Tongue (tissue), 3 donors: ENCODE measurements at places on chromosomes 5 and 9. TPM values are rescaled to one million over a fixed set of nuclear protein-coding genes. Genes with fewer than 3 reads are reported as not detected.

The PCDHGA10 gene
- total RNA-seq, result 6.1 TPM

DNA sequence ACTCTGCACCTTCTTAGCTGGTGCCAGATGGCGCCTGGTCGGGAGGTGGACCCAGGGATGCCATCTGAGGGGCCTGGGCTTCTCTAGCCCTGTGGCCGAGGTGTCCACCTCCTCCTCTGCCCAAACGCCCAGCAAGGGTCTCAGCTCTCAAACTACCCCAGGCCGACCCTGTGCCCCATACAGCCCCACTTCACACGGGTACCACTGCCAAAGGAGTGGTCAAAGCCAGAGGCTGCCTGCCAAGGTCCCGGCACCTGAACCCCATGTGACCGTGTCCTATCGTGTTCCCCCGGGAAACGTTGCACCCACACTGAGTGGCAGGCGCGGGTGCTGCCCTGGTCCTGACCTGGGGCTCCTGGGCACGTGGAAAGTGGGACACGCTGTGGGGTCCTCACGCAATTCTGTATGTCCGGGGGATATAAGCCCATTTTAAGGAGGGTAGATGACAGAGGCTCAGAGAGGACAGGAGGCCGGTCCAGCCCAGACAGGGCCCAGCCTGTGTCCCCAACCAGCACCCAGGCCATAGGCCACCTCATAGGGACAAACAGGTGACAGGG, 1.9 kb downstream of the ENTPD8 start:
- no peak for DNase-seq

The FCN1 gene
- 9.3 TPM for total RNA-seq

The AQP3 gene
- 143 TPM for total RNA-seq

The SLC25A48 gene
- total RNA-seq, result 1.9 TPM

- DNase-seq, result no peak
Observed at GRCh38 chr9:131743096-131743495, 3.2 kb upstream of the RAPGEF1 start.

- DNase-seq, result no peak
Observed at GRCh38 chr5:26579712-26580111, 458.7 kb downstream of the CDH9 start.

DNA sequence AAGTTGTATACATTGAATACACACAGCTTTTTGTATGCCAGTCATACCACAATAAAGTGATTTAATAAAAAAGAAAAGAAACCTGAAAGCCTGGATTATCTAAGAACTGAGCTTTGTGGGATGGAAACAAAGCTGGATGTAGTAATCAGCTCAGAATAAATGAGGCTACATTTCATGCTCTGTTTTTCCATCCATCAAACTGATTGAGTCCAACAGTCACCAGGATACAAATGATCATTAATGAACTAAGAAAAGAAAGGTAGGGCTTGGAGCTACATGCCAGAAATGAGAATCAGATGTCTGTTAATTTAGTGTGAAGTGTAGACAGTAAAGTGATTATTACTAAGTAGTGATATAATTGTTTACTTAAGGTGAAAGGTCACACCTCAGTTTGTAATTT, 109.8 kb upstream of the TARS1 start:
- DNase-seq, result no peak

GRCh38 chr9:70470050-70471015, 55.9 kb upstream of the KLF9 start:
- DNase-seq, result no peak

- DNase-seq, result peak; percentile 87
Observed at GRCh38 chr5:76402886-76403765, at the start of gene IQGAP2. Gene IQGAP2 (plus strand): TSS chr5:76403285. CDS start chr5:76403546, 261 bp downstream.

- DNase-seq, result no peak
Observed at GRCh38 chr5:165616490-165617405, 2111.3 kb downstream of the MAT2B start.

The SPATA31C1 gene
- total RNA-seq, result 0.21 TPM

- DNase-seq, result no peak
Observed at GRCh38 chr9:119273325-119273904, 95.8 kb downstream of the BRINP1 start.

DNA sequence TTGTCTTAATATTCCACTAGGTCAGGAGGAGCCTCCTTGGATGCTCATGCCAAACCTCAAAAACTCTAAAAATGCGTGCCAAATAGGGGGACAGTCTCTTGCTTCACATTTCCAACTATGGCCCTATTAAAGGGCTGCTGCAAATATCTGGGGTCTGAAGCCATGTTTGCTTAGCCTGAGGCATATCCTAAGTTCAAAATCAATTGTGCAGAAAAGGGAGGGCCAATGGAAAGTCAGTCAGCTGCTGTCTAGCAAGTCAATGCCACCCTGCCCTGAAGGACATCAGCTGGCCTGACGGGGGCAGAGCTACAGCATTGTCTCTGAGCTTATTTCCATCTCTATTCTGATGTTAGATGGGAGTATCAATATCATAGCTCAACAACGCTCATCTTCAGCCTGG, 93.6 kb downstream of the SH3TC2 start:
- no peak for DNase-seq

- DNase-seq, result no peak
Observed at GRCh38 chr9:100575006-100575405, 2.9 kb upstream of the CAVIN4 start.

- DNase-seq, result no peak
Observed at GRCh38 chr5:150596313-150596712, 44.1 kb upstream of the SYNPO start.

- DNase-seq, result no peak
Observed at GRCh38 chr5:141319202-141319601, 1.4 kb downstream of the TAF7 start.

The SPACA9 gene
- 3.8 TPM for total RNA-seq

- peak; percentile 75 for DNase-seq
Observed at GRCh38 chr9:77575785-77576184, 72.3 kb downstream of the GNA14 start.

GRCh38 chr5:7811715-7812114, 39.2 kb downstream of the CFAP90 start:
- no peak for DNase-seq

The FOXD4L3 gene
- total RNA-seq, result not detected

- DNase-seq, result peak; percentile 52
Observed at GRCh38 chr5:90709323-90710155, 150.9 kb downstream of the ADGRV1 start.

DNA sequence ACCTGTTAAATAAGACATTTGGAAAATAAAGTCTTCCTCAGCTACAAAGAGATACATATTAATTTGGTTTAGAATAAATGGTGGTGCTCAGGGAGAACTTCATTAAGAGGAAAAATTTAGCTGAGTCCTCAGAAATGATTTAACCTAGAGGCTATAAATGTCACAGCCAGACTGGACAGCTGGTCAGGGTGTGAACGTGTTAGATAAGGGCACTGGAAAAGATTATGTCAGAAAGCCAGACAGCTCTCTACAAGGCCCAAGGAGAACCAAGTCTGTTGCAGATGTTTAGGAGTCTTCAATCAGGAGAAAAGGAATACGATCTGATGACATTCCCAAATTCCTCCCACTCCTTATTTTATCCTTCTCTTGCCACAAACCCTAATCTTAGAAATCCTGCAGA, 265.2 kb downstream of the MAT2B start:
- DNase-seq, result no peak

The CSF1R gene
- 21.6 TPM for total RNA-seq

DNA sequence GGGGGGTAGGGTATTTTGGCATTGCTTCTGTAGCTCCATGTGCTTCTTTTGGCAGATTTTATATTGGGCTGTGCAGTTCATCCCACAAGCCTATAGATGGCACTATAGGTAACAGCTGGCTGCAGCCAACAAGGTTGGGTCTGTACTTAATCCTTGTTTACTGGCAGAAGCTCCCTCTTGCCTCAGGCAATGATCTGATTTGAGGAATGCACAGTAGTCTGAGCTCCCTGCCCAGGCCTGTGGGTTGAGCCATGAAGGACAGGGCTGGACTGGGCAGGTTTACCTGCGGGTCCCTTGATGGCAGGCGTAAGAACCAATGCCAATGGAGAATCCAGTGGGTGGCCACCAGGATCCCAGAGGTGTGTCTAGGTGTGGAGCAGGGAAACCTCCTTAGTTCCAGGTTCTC, 11.7 kb upstream of the OR1J2 start:
- DNase-seq, result peak; percentile 19

The PKD2L2 gene
- total RNA-seq, result 1.9 TPM

- no peak for DNase-seq
Observed at GRCh38 chr9:113828221-113828620, 47.9 kb upstream of the ZNF618 start.

- no peak for DNase-seq
Observed at GRCh38 chr9:125982798-125983406, 235.7 kb downstream of the PBX3 start.

GRCh38 chr5:93995126-93995621, 253.8 kb upstream of the POU5F2 start:
- DNase-seq, result no peak

The CAMK4 gene
- total RNA-seq, result 8.4 TPM

GRCh38 chr5:14932902-14933469, 61.4 kb upstream of the ANKH start:
- no peak for DNase-seq

DNA sequence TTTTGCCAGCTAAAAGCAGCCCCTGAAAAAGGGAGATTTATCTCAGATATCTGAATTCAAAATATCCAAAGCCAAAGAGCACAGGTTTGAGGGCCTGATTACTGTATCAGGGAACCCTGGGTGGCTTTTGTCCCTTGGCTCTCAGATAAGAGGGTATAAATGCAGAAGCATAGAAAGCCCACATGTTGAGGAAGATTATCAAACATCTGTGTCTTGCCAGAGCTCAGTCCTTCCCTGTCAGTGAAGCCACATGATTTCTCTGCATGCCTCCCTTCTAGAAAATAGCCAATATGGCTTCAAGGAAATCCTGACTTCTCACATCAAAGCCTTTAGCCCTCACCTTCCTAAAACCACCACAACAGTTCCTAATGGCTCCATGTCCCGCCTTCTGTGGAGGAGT, 408.0 kb upstream of the DMAC1 start:
- DNase-seq, result no peak

DNA sequence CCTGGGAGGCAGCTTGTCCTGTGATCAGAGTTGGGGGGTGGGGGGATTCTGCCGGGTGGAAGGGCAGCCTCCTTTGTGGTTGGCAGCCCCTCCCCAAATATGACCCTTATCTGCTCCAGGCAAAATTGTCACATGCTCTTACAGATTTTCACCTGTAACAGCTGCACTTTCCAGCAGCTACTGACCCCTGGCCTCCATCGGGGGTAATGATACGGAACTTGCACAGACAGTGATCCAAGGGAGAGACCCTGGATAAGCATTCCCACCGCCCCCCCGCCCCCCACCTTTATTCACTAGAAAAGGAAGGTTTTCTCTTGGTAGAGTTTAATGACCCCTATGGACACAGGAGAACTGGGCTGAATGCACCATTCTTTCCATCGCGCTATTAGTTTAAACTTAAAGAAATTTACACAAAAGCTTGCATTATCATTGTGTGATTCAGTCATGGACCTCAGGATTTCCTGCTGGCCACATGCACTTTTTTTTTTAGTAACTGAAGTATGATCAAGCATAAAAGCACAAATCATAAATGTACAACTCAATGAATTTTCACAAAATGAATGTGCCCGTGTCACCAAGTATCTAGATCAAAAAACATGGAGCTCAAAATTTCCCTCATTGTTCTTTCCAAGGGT, 10.7 kb upstream of the ZBTB34 start:
- no peak for DNase-seq

- no peak for DNase-seq
Observed at GRCh38 chr9:811106-811531, 30.4 kb upstream of the DMRT1 start.

The QRFP gene
- not detected for total RNA-seq

The FBP2 gene
- total RNA-seq, result 83.0 TPM

DNA sequence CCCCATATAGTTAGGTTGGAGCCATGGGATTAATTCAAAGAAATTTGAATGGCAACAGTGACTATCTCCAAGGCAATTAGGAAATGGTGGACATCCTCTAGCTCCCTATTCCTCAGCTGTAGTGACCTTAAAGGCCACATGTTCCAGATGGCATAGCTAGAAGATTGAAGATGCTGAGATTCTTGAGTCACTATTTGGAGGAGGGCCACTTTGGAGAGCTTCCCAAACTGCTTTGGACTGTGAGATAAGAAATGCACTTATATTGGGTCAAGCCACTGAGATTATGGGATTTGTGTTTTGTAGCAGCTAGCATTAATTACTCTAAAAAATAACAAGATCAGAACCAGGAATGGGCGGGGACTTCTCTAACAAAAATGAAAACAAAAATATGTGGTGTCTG, 636.2 kb upstream of the CCNG1 start:
- no peak for DNase-seq

DNA sequence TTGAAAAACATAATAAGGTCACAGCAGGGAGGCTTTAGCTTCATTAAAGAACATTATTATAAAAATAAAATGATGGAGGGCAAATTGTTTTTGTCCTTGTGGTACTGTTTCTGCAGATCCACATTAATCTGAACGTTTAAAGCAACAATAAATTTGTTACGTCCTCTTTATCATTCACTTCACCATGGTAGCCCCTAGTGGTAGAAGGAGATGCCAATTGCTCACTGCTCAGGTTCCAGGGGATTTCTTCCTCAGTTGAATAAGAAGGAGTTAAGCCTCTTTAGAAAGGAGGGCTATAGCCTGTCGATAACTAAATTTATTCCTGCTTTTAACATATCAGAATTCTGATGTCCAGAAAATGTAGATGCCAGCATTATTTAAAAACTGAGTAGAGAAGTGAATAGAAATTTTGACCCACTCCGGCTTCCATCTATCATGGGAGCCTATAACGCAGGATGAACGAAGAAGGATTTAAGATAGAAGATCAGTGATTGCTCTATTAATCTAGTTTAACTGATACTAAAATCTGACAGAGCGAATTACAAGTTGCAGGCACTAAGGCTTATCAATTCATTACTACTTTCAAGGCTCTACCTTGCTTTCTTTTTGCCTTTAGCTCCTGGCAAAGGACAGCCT, 692.3 kb downstream of the PTPRD start:
- DNase-seq, result no peak

The NEUROG1 gene
- total RNA-seq, result not detected

The CCDC180 gene
- total RNA-seq, result 7.8 TPM

- DNase-seq, result peak; percentile 24
Observed at GRCh38 chr5:138610415-138610917, 35.3 kb upstream of the HSPA9 start.
